IMR-90 (cell line): ENCODE measurements at places on chromosomes 7 and 10. TPM values are rescaled to one million over a fixed set of nuclear protein-coding genes. Genes with fewer than 3 reads are reported as not detected.

The WASHC2C gene
- total RNA-seq = 27.2 and 45.3 TPM in 2 replicates

The PDE6C gene
- total RNA-seq = not detected in 2 replicates

- no peak for DNase-seq
These were observed 15.3 kb downstream of the NUDT5 start for GRCh38 chr10:12180221-12180974.

DNA sequence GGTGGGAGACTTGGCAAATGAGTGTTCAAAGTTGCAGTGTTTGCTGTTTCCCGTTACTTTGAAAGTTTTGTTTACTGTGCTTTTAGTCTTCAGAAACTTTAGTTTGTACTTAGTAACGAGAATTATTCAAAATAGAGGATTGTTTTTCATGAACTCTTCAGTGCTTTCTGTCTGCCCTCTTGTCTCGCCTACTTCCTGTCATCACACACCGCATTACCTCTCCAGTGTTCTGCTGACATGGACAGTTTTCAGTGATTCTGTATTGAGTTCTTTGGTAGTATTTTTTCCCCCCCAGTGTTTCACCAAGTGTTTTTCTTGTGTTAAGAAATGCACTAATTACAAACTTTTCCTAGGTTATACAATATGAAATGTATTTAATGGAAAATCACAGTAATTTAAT lies 207.0 kb downstream of the MLLT10 start:
- DNase-seq = no peak

- no peak for DNase-seq
These were observed 122.0 kb downstream of the AGMO start for GRCh38 chr7:15439853-15440252.

GRCh38 chr10:14017467-14017866 lies 313.3 kb downstream of the FRMD4A start:
- peak; percentile 48 for DNase-seq
